Sigmoid colon (tissue), 7 donors: ENCODE measurements at places on chromosomes 1 and 21. TPM values are rescaled to one million over a fixed set of nuclear protein-coding genes. Genes with fewer than 3 reads are reported as not detected.

DNA sequence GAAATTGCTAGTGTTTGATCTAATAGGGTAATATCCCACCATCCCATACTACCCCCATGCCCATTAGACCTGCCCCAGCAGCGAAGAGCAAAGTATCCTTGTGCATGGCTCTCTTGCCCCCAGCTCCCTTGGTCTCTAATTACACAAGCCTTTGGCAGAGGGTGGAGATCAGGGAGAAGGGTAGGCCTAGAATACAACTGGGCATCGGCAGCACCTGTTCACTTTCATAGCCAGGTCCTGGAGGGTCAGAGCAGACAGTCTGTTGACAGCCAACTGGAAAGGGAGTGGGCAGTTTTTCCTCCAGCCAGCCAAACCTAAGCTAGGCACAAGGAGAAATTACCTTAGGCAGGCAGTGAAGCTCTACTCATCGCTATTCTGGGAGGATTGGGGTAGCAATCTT, 2.7 kb upstream of the PIGC start:
- DNase-seq = no peak

- DNase-seq = no peak
Observed at GRCh38 chr1:185821612-185822385, 87.6 kb downstream of the HMCN1 start.

- no peak for DNase-seq
Observed at GRCh38 chr1:167136806-167137205, 42.9 kb downstream of the STYXL2 start.

Gene ZNF683
- not detected for total RNA-seq

DNA sequence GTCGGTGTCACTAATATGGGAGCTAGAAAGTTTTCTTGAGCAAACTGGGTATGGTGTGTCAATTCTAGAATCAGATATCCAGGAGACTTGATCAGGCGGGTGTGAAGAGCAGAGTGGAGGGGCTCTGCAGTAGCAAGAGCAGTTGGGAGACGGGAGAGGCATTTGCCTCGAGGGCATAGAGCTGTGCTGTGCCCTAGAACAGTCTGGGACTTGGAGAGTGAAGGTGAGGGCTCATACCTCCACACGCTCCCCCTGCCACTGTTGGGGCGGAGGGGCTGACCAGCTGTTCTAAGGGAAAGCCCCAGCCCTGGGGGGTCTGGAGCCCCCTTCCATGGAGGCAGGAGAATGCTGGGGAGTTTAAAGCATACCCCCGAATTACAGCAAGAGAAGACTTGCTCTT, 33.8 kb downstream of the SIM2 start:
- no peak for DNase-seq

DNA sequence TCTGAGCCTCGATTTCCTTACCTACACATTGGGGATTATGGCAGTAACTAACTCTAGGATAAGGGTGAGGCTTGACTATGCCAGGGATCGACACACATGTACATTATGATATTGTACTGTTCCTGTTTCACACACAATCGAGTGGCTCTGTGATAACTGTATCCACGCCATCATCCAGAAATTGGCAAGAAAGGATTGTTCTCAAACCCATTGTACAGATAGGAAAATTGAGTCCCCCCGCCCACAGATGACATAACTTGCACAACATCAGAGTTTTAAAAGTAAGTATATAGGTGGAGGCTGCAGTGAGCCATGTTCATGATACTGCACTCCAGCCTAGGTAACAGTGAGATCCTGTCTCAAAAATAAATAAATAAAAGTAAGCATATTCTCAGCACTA, 3.8 kb downstream of the KANK4 start:
- no peak for DNase-seq
